ENCODE measurements at places on chromosomes 13 and 19.
A peak's percentile ranks its signal among the peaks of the same experiment; 100 is the strongest.

DNA sequence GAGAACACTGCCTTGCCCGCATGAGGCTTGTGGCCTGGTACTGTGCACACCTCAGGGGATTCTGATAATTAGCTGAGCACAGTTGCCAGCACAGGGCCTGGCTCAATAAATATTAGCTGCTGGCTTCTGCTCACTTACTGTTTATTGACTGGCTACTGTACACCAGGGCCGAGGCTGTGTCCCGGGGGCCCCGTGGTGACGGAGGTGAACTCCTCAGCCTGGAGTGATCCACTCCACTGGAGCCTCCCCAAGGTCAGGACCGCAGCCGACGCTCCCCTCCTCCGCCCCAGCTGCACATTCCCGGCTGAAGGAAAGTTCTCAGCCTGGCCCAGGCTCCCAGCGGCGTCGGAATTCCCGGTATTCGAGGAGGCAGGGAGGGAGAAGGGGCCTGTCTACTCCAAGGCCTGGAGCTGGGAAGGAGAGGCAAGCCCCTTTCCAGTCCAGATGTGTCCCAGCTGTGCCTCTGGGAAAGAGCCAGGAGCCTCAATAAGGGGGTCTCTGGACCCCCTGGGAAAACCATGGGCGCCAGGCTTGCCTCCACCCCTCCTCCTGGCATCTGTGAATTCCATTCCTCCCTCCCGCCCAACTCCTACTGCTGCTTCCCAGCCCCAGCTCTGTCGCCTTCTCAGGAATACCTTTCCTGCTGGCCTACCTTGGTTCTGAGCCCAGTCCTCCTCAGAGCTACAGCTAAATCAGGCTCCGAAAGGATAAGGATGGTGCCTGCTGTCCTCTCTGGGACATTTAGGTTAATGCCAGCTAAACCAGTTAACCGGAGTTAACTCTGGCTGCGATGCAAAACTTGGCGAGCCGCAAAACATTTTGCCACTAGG, 7.3 kb downstream of the RPS16 start:
- no peak for DNase-seq

GRCh38 chr19:19417628-19418245, 12.3 kb downstream of the GATAD2A start:
- no peak for DNase-seq

- no peak for DNase-seq
These were observed 22.3 kb downstream of the CRYL1 start for GRCh38 chr13:20503088-20504083.

DNA sequence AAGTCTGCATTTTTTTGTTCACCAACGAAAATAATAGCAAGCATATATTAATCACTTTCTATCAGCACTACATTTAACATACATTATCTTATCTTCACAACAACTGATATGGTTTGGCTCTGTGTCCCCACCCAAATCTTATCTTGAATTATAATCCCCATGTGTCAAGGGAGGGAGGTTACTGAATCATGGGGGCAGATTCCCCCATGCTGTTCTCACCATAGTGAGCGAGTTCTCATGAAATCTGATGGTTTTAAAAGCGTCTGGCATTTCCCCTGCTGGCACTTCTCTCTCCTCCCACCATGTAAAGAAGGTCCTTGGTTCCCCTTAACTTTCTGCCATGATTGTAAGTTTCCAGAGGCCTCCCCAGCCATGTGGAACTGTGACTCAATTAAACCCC, 235.7 kb upstream of the RXFP2 start:
- no peak for DNase-seq

- DNase-seq, result no peak
These were observed 39.1 kb downstream of the GPR180 start for GRCh38 chr13:94640721-94641120.

GRCh38 chr19:48218997-48219396, 36.7 kb downstream of the CARD8 start:
- no peak for DNase-seq

DNA sequence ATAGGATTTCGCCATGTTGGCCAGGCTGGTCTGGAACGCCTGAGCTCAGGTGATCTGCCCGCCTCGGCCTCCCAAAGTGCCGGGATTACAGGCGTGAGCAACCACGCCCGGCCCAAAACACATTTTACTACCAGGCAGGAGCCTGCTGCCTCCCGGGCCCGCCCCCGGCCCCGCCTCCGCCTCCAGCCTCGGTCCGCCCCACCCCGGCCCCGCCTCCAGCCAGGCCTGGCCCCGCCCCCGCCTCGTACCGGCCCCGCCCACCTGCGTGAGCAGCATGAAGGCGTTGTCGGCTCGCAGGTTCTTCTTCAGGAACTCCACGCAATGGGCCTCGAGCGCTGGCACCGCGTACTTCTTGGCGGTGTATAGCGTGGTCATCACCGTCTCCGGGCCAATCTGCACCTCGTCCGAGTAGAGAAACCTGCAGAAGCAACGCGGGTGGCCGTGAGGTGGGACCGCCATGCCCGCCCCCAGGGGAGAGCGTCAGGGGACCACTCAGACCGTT, 22.7 kb downstream of the BTBD2 start:
- peak; percentile 38 for DNase-seq

DNA sequence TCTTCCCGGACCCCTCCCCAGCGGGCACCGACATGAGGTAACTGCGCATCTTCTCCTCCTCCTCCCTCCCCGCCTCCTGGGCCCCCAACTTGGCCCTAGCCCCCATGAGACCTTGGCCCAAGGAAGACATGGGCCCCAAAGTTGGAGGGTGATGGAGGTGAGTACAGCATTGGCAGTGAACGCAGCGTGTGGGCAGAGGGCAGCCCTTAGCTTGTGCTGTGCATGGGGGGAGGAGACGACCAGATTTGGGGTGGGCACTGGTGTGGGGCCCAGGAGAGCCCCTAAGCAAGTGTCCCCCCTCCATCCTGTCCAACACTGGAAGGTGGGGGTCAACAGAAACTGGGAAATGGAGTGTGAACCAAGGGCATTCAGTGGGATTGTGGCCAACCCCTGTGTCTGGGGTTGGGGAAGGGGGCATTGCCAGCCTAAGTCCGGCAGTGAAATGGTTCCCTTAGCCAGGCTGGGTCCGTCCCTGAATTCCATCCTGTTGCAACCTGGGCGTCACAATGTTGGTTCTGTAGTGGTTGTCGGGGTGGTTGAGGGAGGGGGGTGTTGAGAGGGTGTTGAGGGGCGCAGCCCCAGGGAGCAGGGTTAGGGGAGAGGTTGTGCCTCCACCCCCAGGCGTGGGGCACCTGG, 23.5 kb downstream of the NUMBL start:
- DNase-seq, result no peak

- DNase-seq, result no peak
These were observed 198.6 kb downstream of the RGCC start for GRCh38 chr13:41655997-41656396.

- DNase-seq, result peak; percentile 63
These were observed 288.7 kb downstream of the FOXO1 start for GRCh38 chr13:40377783-40378182.

GRCh38 chr13:30569901-30570576, 47.7 kb upstream of the USPL1 start:
- DNase-seq, result peak; percentile 24

DNA sequence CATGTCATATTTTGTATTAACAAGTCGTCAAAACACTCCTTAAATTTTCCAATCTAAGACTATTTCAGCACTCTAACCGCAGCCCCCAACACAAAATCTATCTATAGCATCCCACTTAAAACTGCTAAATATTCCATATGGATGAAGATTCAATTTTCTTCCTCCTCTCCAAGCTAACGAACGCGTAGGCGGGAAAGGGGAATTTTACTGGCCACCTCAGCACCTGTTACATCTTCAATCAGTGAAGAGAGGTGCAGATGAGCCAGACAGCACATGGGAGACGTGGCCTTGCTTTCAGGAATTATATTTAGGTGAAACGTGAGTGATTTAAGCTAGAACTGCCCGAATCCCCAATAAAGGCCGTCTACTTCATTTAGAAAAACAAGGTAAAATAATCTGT, 1.1 kb downstream of the RBM26 start:
- peak; percentile 38 for DNase-seq

GRCh38 chr13:42394361-42394708, 122.4 kb downstream of the AKAP11 start:
- peak; percentile 27 for DNase-seq

DNA sequence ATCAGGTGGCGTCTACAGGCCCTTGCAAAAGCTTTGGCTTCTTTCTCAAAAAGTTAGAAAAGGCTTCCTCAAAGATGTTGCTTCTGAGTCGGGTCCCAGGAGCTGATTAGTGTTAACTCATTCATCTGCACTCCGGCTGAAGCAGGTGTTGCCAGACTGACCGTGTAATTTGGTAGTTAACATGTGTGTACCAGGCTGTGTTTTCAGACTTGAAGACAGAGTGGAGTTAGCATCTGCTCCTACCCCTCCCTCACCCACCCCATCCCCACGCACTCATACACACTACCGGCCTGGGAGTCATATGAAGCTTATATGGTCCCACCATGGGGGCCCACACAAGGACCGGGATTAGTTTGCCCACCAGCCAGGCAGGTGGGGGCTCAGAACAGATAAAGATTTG, 111.5 kb downstream of the DNAJC15 start:
- DNase-seq, result no peak

GRCh38 chr19:4373601-4374497, 26.5 kb downstream of the SH3GL1 start:
- no peak for DNase-seq

DNA sequence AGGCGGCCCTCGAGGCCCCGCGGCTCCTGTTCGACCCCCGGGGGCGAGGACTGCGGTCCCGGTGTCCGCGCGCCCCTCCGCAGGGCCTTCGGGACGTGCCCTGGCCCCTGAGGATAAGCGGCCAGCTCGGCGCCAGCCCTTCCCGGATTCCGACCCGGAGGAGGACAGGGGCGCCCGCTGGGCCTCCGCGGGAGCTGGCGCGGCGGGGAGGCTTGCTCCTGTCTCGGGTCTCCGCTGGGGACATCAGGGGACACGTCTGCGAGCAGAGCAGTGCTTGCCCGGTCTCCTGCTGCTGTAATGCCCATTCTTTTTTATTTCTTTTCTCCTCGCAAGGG, 829 bp downstream of the B3GLCT start:
- peak; percentile 46 for DNase-seq

GRCh38 chr13:34223984-34224383, 406.0 kb downstream of the RFC3 start:
- no peak for DNase-seq

GRCh38 chr13:50634339-50634738, 209.2 kb downstream of the DLEU7 start:
- no peak for DNase-seq

DNA sequence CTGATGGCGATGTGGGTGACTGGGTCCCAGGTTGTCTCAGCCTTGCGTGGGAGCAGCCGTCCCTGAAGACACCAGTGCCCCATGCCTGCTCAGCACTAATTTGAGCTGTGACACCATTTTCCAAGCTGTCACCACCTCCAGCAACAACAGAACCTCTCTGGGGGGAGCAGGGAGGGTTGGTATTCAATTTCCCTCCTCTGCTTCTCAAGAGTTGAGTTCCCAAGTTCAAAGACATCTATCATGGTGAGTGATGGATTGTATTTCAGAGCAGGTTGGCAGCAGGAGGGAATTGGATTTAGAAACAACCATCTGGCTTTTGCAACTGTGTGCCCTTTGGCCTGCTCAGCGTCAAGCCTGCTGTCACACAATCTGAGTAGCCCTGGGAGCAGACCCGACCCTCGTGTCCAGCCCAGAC, 46.9 kb upstream of the UQCRFS1 start:
- no peak for DNase-seq

- DNase-seq, result peak; percentile 68
These were observed at the start of gene SLC8A2 for GRCh38 chr19:47471733-47472457. TSS of gene SLC8A2 (minus strand) at chr19:47471893. CDS start at chr19:47466403, 5,490 bp downstream.

GRCh38 chr19:19119325-19120237, 18.7 kb downstream of the TMEM161A start:
- no peak for DNase-seq

GRCh38 chr13:95485518-95486144, 66.9 kb upstream of the CLDN10 start:
- DNase-seq, result no peak

GRCh38 chr19:2720777-2721569, at the start of gene DIRAS1:
TSS of gene DIRAS1 (minus strand) at chr19:2721372. CDS start at chr19:2717806, 3,566 bp downstream.
- no peak for DNase-seq

DNA sequence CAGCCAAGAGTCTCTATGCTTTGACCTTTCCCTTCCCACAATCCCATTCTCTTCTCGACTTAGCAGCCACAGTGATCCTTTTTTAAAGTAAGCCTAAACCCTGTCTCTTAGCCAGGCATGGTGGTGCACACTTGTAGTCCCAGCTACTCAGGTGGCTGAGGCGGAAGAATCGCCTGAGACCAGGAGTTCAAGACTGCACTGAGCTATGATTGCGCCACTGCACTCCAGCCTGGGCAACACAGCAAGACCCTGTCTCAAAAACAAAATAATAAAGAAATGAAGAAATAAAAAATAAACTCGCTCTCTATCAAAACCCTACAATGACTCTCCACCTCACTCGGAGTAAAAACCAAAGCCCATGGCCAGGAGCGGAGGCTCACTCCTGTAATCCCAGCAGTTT, 14.7 kb downstream of the TEX101 start:
- DNase-seq, result no peak

GRCh38 chr13:34467450-34468083, 474.5 kb upstream of the NBEA start:
- no peak for DNase-seq

DNA sequence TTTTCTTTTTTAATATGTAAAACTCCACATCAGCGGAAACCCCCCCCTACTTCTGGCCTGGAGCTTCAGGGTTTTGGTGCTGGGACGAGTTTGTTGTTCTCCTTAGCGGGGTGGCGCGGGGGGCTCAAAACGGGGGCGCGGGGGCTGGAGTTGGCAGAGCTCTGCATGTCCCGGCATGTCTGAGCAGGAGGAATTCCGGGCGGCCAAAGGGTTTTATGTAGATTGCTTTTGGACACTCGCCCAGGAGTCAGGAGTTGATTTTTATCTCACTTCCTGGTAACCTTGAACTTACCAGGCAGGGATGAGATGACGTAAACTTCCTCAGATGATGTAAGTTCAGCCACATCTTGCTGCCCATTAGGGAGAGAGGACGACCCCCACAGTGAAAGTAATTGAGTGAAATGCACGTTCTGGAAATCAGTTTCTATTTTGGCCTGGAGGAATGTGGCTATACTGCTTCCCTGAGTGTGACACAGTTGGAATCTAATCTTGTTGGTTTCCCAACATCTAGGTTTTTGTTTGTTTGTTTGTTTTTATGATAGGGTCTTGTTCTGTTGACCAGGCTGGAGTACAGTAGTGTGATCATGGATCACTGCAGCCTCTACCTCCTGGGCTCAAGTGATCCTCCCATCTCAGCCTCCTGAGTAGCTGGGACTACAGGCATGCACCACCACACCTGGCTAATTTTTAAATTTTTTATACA, 21.0 kb upstream of the GDF15 start:
- no peak for DNase-seq

DNA sequence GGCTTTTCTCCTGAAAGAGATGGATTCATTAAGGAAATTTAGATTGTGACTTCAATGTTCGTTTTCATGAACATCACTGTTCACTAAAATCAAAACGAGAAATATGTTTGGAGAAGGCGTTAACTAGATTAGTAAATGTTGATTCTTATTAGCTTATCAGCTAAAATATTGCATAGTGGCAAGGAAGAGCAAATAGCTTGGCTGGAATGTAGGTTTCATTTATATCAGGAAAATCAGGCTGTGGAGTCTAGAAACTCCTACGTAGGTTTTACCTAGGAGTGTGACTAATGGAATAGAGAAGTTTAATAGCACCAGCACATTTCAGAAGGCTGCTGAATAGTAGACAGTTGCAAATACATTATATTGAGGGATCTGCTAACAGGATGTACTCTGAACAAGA, 344.9 kb downstream of the LIG4 start:
- DNase-seq, result no peak

All from activated CD4-positive, alpha-beta T cell treated with anti-CD3 and anti-CD28 coated beads for 48 hours (primary cell).